ENCODE measurements at places on chromosomes 3 and 15. TPM values are rescaled to one million over a fixed set of nuclear protein-coding genes. Genes with fewer than 3 reads are reported as not detected.

- DNase-seq = no peak
- no peak overlapping the region for H3K4me3 ChIP-seq
- H3K36me3 ChIP-seq = no peaks in the 10 kb centered on the region
- H3K4me1 ChIP-seq = no peaks in the 10 kb centered on the region
- H3K27me3 ChIP-seq = peaks cover 1% of the 10 kb centered on the region
- no peak overlapping the region for H3K27ac ChIP-seq
These were observed 406.1 kb downstream of the VPS13C start for GRCh38 chr15:61654002-61654740.

DNA sequence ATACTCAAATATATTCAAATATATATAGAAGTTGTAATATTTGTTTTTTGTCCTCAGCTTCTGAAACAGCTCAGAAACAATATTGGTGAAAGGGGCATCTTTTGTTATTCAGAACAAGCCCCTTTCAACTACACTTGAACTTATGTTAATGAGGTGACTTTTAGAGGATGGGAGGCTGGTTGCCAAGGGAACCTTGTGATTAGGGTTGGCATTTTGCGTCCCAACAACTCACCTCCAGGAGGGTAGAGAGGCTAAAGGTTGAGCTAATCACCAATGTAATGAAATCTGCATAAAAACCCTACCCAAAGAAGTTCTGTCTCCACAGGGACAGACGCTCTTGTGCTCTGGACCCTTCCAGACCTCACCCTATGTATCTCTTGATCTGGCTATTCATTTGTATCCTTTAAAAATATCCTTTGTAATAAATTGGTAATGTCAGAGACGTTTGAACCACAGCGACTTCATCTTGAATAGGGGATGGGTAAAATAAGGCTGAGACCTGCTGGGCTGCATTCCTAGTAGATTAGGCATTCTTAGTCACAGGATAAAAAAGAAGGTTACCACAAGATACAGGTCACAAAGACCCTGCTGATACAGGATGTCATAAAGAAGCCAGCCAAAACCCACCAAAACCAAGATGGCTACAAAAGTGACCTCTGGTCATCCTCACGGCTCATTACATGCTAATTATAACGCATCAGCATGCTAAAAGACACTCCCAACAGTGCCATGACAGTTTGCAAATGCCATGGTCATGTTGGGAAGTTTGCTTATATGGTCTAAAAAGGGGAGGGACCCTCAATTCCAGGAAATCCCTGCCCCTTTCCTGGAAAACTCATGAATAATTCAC, 111.1 kb downstream of the FMN1 start:
- no peaks in the 10 kb centered on the region for H3K4me1 ChIP-seq
- H3K27me3 ChIP-seq = no peaks in the 10 kb centered on the region
- DNase-seq = no peak
- H3K36me3 ChIP-seq = no peaks in the 10 kb centered on the region

DNA sequence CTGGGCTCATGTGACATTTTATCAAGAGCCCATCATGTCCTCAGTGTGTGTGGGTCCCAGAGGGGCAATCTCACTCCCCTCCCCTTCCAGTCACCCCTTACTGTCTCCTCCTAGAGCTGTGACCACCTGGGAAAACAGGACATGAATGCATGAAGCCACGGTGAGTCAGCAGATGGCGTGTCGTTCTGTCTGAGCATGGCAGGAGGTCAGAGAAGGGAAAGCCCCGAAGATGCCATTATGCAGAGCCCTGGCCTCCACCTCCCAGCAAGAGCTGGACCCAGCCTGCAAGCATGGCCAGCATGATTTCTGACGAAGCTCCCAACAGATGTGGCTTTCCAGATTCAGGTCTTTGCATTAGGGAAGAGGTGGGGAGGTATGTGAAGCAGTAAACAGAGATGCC, 118.5 kb downstream of the TLE3 start:
- H3K4me1 ChIP-seq = no peaks in the 10 kb centered on the region
- no peaks in the 10 kb centered on the region for H3K36me3 ChIP-seq
- H3K27me3 ChIP-seq = peaks cover 8% of the 10 kb centered on the region
- peak; percentile 23 for DNase-seq
- H3K27ac ChIP-seq = no peak overlapping the region

GRCh38 chr3:186221760-186222378, 113.0 kb upstream of the ETV5 start:
- H3K36me3 ChIP-seq = no peaks in the 10 kb centered on the region
- no peak for DNase-seq
- H3K27me3 ChIP-seq = no peaks in the 10 kb centered on the region
- H3K4me3 ChIP-seq = no peak overlapping the region
- peaks cover 16% of the 10 kb centered on the region for H3K4me1 ChIP-seq
- no peak overlapping the region for H3K27ac ChIP-seq

DNA sequence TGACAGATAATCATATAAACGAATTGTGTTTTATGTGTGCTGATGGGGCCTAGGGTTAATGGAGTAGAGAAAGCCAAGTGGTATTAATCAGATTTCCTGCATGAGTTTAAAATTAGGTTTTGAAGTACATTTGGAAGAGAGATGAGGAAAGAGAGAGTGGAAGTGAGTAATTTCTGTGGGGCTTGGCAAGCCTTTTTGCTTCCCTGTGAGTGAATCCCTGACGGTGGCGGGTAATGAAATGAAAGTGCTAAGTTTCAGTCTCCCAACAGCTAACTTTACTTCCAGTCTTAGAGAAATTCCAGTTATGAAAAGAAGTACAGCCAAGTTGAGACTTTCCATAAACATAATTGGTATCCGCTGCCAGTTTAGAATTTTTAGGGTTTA, 139.4 kb downstream of the BBX start:
- no peaks in the 10 kb centered on the region for H3K36me3 ChIP-seq
- H3K27ac ChIP-seq = no peak overlapping the region
- no peaks in the 10 kb centered on the region for H3K4me1 ChIP-seq
- no peak for DNase-seq
- H3K27me3 ChIP-seq = no peaks in the 10 kb centered on the region
- no peak overlapping the region for H3K4me3 ChIP-seq

DNA sequence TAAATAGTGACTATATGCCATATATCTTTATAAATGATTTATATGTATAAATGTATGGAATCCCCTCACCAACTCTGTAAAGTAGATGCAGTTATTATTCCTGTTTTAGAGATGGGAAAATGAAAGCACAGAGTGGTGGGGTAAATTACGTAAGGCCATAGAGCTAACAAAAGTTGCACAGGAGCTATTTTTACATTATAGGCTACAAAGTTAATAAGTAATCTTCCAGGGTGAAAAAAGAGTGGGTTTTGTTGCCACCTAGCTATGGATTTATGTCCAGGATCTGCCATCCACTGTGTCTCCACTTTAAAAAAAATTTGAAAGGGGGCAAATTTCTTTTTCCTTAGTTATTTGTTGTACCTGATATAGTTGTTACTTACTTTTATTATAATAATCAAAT, 235.7 kb downstream of the MCTP2 start:
- no peak overlapping the region for H3K4me3 ChIP-seq
- no peaks in the 10 kb centered on the region for H3K27me3 ChIP-seq
- no peaks in the 10 kb centered on the region for H3K36me3 ChIP-seq
- peak; percentile 61 for DNase-seq

GRCh38 chr3:150762662-150763121, 277 bp downstream of the SIAH2 start:
- H3K4me1 ChIP-seq = peaks cover 63% of the 10 kb centered on the region
- H3K36me3 ChIP-seq = peaks cover 13% of the 10 kb centered on the region
- peak overlapping the region; percentile 99 for H3K27ac ChIP-seq
- no peak for DNase-seq
- peak overlapping the region; percentile 98 for H3K4me3 ChIP-seq

GRCh38 chr3:176513604-176514003, 683.7 kb downstream of the TBL1XR1 start:
- no peak overlapping the region for H3K27ac ChIP-seq
- no peaks in the 10 kb centered on the region for H3K27me3 ChIP-seq
- no peak for DNase-seq

DNA sequence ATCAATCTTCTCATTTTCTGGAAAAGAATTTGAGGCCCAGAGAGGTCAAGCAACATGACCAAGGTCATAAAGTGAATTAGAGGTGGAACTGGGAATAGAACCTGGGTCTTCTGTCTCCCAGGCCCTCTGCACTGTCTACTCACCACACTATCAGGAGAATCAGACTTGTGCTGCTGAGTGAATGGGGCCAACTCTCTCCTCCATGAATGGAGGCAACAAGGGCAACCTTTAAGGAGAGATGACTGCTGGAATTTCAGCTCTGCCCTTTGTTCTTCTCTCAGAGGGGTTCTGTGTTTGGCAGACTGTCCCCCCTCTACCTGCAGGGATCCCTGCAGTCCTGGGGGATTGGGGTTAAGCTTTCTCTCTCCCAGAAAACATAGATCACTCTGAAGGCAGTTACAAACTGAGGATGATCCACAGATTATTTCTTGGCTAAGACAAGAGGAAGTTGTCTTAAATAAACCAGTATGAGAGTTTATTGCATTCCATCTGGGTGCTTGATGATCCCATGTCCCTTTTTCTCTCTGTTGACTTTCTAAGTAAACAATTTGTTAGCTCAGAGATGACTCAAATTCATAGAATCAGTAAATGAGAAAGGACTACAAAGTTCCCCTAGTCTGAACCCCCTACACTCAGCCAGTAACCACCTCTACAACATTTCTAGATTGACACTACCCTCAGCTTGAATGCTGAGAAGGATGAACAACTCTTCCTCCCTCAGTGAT, 99.0 kb upstream of the LIPC start:
- peak; percentile 77 for DNase-seq
- H3K27ac ChIP-seq = peak overlapping the region; percentile 74
- no peaks in the 10 kb centered on the region for H3K36me3 ChIP-seq

- no peaks in the 10 kb centered on the region for H3K36me3 ChIP-seq
- DNase-seq = no peak
- no peak overlapping the region for H3K27ac ChIP-seq
- H3K27me3 ChIP-seq = peaks cover 4% of the 10 kb centered on the region
These were observed 27.4 kb downstream of the SLCO2A1 start for GRCh38 chr3:134002306-134002705.

DNA sequence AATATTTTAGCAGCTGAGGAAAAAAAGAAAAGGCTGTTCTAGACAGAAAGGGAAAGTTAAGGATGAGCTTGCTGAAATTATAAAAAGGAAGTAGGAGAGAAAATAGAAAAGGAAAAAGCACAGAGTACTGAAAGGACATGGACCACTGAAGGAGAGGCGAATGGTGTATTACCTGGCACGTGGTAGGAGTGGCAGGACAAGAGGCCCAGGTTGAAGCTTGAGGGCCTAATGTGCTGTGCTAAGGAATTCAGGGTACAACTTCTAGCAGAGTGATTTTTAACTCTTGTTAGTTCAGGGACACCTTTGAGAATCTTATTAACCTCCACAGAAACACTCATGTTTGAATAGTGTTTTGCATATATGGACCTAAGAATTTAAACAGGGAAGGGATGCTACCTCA, 60.0 kb upstream of the CRTC3 start:
- DNase-seq = no peak
- no peak overlapping the region for H3K27ac ChIP-seq
- peaks cover 12% of the 10 kb centered on the region for H3K4me1 ChIP-seq
- no peak overlapping the region for H3K4me3 ChIP-seq
- peaks cover 2% of the 10 kb centered on the region for H3K36me3 ChIP-seq
- no peaks in the 10 kb centered on the region for H3K27me3 ChIP-seq

DNA sequence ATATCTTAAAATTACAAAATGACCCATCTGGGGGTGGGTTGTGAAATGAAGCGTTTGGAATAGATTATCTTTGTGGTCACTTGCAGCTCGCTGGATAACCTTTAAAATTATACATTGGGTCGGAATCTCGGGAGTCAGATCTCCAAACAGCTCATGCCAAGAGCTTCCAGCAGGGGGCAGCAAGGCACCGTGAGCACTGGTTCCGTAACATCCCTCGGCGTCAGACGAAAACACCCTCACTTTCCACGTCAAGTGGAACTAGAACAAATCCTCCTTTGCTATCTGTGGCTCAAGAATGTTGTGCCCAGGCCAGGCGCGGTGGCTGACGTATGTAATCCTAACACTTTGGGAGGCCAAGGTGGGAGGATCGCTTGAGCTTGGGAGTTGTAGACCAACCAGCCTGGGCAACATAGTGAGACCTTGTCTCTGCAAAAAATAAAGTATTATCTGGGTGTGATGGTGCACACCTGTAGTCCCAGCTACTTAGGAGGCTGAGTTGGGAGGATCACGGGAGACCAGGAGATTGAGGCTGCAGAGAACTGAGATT, 31.1 kb downstream of the UMPS start:
- H3K27ac ChIP-seq = no peak overlapping the region
- no peaks in the 10 kb centered on the region for H3K27me3 ChIP-seq
- peak; percentile 66 for DNase-seq
- H3K36me3 ChIP-seq = peaks cover 32% of the 10 kb centered on the region

Gene SLC22A13
- total RNA-seq = not detected

Gene ALG1L2
- total RNA-seq = not detected

Gene ISL2
- 5.1 TPM for total RNA-seq

Gene NR1I2
- total RNA-seq = 10.9 TPM

Gene CD276
- 55.2 TPM for total RNA-seq

Gene MYL3
- not detected for total RNA-seq

Gene ACSBG1
- 0.35 TPM for total RNA-seq

Data from HepG2 (cell line).